ENCODE measurements at places on chromosomes 11 and 22.

- DNase-seq: no peak
These were observed 326.2 kb upstream of the PDGFD start for GRCh38 chr11:104490182-104490581.

GRCh38 chr11:83970061-83970671 lies 684.0 kb upstream of the CCDC90B start:
- no peak for DNase-seq

DNA sequence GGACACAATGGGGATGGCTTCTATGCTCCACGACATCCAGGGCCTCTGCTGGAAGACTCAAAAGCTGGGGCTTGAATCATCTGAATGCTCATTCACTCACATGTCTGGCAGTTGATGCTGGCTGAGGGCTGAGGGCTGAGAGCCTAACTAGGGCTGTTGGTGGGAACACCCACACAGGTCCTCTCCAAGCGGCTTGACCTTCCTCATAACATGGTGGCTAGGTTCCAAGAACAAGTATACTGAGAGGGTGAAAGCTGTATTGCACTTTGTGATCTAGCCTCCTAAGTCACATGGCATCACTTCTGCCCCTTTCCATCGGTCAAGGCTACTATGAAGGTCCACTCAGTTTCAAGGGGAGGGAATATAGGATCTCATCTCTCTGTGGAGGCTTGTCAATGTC lies 7.5 kb downstream of the TMEM151A start:
- DNase-seq: no peak

DNA sequence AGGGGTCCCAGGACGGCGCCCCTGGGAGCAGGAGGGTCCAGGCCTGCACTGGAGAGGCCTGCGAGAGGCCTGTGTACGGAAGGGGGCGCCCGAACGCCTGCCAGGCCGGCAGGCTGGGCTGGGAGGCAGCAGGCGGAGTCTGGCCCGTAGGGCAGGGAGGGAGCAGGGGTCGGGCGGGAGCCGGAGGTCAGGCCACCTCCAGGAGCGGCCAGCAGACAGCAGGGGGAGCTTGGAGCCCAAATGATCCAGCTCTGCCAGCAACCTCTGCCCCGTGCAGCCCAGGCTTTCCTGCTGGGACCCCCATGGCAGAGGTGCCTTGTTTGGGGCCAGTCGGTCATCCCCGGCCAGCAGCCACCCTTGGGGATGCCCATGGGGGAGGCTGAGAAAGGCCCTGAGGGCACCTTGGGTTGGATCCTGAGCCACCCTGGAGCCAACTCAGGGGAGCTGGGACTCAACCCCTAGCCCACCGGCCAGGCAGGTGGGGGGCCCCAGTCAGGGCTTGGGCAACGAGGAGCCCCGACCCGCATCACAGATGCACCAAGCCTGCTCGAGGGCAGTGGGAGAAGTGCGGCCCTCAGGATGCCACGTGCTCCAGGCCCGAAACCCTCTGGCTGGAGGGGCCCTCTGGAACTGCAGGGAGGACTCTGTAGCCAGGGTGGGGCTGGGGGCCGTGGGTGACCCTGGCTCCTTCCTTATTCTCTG lies 9.6 kb upstream of the SYT8 start:
- DNase-seq: no peak

- DNase-seq: no peak
These were observed 25.5 kb downstream of the FAM118A start for GRCh38 chr22:45335021-45335818.

GRCh38 chr22:43126501-43127165 lies 16.1 kb downstream of the BIK start:
- DNase-seq: no peak

Data from activated T-helper 1 cell treated with anti-CD3 and anti-CD28 coated beads, Interleukin-2, amount 50 U/mL, for 16 hours (primary cell).